Nephron progenitor cell (in vitro differentiated cells): ENCODE measurements at places on chromosomes 3 and 15.

DNA sequence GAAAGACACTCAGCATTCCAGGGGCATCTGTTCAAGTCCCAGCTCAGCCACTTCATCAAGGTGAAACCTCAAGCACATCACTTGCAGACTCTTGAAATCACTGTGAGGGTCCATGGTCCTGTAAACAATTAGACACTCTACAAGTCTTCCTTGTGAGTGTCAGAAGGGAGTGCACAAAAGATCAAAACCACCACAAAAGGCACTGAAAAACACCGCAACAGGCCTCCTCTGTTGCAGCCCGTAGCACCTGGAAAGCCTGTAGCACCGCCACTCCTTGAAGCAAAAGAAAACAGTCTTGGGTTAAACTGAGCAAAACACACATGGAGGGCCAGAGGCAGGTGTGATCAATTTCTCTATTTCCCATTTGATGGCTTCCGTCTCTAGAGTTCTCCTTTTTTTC lies 63.8 kb upstream of the SNRK start:
- DNase-seq, result no peak

DNA sequence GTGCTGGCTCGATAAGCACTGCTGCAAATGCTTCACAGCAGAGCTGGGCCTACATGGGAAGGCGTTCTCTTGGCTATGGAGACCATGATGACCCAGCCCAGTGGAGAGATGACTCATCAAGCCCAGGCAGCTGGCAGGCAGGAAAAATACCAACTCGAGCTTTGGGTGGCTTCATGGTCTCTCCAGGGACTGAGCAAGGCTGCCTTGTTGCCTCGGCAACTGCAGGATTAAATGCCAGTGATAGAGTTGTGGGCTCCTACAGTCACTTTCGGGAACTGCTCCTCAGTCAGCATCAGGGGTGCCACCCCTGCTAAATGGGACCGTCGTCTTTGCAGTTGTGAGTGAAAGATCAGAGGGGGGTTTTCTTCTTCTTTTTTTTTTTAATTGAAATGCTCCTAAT lies 54.6 kb upstream of the MYZAP start:
- DNase-seq, result no peak

GRCh38 chr15:88838667-88839066 lies 35.4 kb downstream of the ACAN start:
- DNase-seq, result no peak

DNA sequence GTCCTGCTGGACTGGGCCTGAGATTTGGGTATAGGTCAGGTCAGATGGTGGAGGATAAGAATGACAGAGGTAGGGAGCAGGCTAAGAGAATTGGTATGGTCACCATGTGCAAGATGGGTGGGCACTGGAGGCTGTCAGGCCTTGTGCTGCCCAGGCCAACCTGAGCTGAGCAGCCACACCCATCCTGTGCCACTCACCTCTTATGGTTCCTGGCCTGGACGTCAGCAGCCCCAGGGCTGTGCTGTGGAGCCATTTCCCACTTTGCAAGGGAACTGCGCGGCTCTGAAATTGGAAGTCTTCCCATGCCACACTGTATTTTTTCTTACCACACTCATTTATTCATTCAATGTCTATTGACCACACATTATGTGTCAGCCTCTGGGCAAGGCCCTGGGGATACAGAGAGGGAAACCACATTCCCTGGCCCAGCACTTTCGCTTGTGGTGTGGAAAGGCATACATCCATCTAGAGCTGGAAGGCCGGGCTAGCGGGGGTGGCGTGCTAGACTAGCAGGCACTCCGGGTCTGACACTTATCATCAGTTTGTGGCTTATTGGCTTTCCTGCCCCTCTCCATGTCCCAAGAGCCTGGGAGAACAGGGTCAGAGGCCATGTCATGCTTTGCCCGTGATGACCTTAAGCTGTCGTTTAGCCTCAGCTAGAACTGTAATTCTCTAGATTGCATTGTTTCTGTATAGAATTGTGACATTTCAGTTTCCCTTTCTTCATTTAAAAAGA lies 51.1 kb upstream of the POLG start:
- no peak for DNase-seq

DNA sequence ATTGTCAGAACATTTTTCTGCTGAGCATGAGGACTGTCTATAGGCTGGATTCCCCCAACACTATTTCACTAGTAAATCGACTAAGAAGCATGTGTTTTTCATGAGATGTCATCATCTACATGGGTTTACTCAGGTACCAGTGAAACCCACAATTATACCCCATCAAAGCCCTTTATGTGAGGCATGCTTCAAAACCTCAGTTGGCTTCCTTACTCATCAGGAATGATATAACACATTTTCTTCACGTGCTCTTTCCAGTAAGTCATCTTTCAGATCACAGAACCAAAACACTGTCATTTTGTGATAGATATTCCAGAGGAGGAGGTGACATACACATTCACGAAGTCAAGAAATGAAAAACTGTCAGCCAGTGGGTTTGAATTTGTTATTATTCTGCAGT lies 116.5 kb downstream of the ANO10 start:
- no peak for DNase-seq

- DNase-seq, result no peak
These were observed 624 bp downstream of the BRK1 start for GRCh38 chr3:10116138-10116460.

DNA sequence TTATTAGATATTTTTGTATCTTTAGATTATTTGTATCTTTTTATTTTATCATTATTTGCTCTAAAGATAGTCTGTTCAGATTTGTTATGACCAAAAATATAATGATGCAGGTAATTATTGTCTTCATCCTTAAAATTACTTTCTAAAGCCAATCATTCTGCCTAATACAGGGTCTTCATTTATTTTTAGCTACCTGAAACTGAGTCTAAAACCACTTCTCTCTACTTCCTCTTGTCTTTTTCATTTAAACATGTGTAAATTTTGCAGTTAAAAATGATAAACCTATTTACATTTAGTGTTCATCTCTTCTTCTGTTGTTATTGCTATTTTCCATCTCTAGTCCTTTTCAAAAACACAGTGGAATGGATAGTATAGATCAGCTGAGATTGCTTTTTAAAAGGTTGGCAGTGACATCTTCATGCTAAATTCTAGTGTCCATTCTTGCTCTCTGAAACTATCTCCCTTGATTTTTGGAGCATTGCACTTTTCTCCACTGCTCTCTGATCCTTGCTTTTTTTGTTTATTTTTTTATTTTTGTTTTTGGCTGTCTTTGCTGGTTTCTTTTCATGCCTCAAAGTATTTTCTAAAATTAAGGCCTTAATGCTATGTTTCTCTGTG lies 91.8 kb downstream of the UBE2E2 start:
- DNase-seq, result no peak

DNA sequence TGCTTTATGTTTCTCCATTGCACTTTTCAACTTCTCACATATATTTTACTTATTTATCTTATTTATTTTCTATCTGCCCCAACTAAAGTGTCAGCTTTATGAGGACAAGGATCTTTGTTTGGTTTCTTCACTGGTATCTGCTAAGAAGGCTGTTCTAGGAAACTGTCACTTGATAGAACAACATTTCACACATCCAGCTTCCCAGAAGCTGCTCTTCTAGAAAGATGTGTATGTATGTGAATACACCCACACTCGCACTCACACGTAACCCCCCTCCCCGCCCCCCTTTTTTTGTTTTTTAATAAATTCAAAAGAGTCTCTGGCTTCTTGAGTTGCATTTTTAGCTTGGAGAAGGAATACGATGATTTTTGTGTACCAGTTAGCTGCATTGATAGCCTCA lies 143.1 kb downstream of the AKAP13 start:
- no peak for DNase-seq

- no peak for DNase-seq
These were observed 573.2 kb upstream of the MDFIC2 start for GRCh38 chr3:70885636-70886035.

GRCh38 chr3:184230603-184231528 lies 1.5 kb downstream of the VWA5B2 start:
- DNase-seq, result peak; percentile 37

GRCh38 chr15:51842265-51842664 lies 12.8 kb downstream of the TMOD3 start:
- no peak for DNase-seq

DNA sequence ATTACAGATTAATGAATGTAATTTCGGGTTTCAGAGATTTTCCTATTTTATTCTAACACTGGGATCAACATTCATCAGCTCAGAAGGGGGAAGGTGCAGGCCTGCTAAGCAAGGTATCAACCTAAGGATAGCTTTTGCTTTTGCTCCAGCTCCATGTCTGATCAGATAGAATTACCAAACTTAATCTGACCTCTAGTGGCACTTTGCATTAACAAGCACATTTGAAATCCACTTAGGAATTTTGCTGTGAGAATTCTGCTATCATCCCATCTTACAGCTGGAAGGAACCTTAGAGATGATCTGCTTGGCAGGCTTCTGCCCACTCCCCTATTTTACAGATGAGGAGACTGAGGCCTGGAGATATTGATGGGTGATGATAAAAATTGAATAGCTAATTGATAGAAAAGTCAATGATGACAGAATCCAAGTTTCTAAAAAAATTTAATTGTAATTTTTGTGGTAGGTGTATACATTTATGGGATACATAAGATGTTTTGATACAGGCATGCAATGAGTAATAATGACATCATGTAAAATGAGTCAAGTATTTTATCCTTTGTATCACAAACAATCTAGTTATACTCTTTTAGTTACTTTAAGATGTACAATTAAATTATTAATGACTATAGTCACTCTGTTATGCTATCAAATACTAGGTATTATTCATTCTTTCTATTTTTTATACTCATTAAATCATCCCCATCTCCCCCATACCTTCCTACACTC lies 209.2 kb upstream of the ZPLD1 start:
- no peak for DNase-seq

DNA sequence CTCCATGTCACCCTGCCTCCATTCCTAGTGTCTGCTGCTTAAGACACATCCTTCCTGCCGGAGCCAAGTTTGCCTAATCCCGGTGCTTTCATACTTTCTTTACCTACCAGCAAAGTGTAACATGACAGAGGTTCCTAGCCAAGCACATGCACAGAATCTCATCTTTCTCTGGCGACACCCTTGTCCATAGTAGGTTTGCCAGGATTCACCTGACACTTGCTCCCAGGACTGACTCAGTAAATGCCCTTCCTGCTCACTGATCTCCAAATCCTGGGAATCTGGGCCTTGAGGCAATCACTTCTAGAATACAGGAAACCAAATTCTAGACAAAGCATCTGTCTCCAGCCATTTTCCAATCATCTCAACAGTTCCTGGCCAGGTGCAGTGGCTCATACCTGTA lies 10.2 kb upstream of the NR2E3 start:
- DNase-seq, result no peak

GRCh38 chr15:83919978-83920510 lies 266.1 kb downstream of the ADAMTSL3 start:
- no peak for DNase-seq

DNA sequence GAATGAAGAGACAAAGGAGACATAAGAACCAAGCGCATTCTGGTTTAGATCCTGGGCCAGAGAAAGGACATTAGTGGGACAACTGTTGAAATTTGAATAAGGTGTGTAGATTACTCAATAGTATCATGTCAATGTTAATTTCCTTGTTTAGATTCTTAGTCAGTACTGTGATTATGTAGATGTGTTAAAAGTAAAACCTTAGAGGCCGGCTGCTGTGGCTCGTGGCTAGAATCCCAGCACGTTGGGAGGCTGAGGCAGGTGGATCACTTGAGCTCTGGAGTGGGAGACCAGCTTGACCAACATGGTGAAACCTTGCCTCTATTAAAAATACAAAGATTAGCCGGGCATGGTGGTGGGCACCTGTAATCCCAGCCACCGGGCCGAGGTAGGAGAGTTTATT lies 26.7 kb downstream of the CYP8B1 start:
- DNase-seq, result no peak

DNA sequence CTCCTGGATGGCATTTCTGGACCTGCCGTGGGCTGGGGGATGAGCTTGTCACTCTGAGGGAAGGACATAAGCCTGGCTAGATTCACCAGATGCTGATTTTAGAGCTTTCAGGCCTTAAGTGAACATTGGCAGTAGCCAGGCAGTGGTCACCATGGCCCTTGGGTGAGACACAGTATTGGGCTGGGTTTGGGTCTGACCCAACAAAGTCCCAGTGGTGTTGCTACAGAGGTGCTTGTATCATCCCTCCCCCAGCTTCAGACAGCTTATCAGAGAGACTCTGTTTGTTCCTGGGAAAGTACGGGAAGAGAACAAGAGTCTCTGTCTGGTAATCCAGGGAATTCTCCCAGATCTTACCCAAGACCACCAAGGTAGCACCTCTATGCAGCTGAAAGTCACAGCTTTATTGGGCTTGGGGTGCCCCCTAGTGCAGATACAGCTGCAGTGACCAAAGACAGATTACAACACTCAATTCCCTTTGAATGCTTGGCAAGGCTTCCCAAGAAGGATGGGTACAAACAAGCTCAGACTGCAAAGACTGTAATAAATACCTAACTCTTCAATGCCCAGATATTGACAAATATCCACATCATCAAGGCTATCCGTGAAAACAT lies 9.8 kb upstream of the RUVBL1 start:
- DNase-seq, result no peak

DNA sequence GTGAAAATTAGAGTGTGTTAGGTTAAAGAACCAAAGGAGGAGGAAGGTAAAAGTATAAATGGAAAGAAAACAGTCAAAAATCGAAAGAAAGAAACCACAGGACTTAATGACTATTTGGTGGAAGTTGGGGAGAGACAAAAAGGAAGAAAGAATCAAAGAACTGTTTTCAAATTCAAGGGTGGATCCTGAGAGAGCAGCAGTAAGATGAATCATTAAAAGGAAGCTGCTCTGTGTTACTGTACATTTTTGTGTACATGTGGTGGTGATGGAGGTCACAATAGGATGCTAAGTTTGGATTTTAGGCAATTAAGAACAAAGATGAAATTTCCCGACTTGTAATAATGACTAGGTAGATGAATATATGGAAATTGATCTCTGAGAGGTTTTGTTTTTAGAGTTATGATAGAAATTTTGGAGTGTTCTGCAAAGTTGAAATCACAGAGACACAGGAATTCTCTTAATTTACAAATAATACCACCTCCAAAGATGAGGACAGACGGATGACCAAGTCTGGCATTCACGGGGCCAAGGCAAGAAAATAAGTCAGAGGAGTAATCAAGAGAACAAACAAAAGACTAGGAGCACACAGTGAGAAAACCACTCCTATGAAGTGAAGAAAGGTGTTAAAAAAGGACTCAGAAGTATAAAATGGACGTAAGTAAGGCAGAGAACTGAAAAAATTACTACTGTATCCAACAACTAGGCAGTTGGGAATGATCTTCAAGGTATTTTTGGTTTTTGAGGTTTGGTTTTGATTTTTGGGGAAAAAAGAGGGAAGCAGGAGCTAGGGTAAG lies 7.1 kb downstream of the DHX36 start:
- no peak for DNase-seq

- no peak for DNase-seq
These were observed 43.6 kb downstream of the RBPMS2 start for GRCh38 chr15:64731805-64732151.

- no peak for DNase-seq
These were observed 3.8 kb downstream of the PLD1 start for GRCh38 chr3:171806200-171807128.

GRCh38 chr3:127758013-127758412 lies 64.3 kb downstream of the MGLL start:
- DNase-seq, result no peak
